ENCODE measurements at places on chromosomes 2 and 18.

GRCh38 chr2:86068136-86068588 is 37.5 kb downstream of the POLR1A start:
- DNase-seq: no peak

- DNase-seq: no peak
These were observed 12.1 kb upstream of the GBX2 start for GRCh38 chr2:236180076-236180816.

DNA sequence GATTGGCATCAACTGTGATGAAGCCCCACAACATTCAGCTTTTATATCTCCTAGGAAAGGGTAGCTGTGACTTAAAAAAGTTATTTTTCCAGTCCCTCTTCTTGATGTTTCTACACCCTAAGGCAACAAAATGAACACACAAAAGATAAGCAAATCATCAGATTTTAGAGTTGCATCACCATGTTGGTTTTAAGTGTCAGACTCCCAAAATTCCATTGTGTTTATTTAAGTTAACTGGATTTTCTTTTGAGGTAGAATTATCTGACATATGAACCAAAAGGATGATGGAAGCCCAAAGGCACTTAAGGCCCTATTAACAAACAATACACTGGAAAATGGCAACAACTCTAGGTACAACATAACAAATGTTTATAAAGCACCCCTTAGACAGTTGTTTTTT is 261.7 kb upstream of the SLC39A10 start:
- DNase-seq: no peak

GRCh38 chr2:136962105-136962725 is 196.9 kb downstream of the THSD7B start:
- no peak for DNase-seq

DNA sequence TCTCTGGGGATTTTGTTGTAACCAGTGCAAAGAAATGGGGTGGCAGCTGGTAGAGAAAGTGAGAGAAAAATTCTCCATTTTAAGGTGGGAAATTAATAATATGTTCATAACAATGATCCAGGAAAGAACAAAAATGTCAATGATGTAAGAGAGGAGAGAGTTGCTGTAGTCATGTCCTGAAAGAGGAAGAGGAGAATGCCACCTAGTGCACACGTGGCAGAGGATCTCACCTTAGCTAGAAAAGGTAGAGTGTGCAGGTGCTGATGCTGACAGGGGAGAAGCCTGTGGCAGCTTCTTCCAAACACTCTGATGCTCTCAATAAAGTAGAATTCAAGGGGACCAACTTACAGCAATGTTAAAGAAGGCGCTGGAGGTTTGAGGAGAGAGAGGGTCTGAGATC is 282.9 kb upstream of the PKDCC start:
- DNase-seq: no peak

DNA sequence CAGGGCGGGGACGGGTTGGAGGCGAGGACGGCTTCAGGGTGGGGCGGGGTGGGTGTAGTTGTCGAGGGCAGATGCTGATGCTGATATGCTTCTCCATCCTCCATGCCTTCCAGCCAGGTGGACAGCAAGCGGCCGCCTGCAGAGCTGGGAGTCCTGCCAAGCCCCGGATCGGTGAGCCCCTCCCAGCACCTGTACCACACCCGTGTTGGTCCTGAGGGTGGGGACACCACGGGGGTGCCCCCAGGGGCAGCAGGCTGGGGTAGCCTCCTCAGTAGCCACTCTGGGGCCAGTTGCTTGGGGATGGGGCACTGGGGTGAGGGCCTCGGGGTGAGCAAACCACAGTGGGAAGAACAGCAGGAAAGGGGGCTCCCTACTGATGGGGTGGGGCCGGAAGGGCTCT is 2.6 kb downstream of the ANO7 start:
- DNase-seq: no peak

- no peak for DNase-seq
These were observed 354.6 kb upstream of the RAB12 start for GRCh38 chr18:8254654-8255053.

All from right kidney (tissue), 9 donors.